Progenitor cell of endocrine pancreas (in vitro differentiated cells): ENCODE measurements at places on chromosomes 11 and 22.

DNA sequence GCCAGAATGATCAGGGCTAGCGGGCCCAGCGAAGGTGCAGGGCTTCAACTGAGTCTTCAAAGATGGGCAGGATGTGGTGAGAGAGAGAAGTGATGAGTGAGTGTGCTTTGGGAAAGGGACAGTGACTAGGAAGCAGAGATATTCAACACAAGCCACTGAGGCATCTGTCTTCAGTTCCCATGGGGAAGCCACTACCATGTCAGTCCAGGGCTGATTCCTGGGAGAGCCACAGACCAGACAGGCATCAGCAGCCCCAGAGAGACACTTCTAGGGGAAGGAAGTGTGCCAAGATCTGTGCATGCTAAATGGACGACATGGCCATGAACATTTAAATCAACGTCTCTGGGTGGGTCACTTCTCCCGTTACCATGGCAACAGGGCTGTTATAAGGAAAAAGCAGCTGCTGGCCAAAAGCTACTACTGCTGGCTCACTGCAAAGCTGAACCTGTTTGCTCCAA lies 28.5 kb downstream of the P4HA3 start:
- DNase-seq = no peak

DNA sequence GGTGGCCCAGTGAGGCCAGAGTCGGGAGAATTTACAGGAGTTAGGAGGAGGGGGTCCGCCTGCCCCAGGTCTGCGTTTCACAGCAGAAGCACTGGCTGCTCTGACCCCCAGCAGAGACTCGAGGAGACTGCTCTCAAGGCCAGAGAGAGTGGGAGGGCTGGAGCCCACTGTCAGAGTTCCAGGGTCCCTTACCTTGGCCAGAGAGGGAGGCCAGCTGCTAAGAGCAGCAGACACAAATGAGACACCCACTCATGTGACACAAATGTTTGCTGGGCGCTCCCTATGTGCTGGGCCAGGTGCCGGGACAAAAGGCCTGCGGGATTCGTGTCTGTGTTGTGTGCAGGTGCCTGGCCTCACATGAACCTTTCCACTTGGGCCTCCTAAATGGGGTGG lies 2.8 kb upstream of the TNFRSF13C start:
- DNase-seq = no peak

- no peak for DNase-seq
Observed at GRCh38 chr11:3224401-3225057, 5.9 kb upstream of the MRGPRG start.

GRCh38 chr11:342328-342727 lies 21.7 kb upstream of the IFITM3 start:
- no peak for DNase-seq

- no peak for DNase-seq
Observed at GRCh38 chr11:8352103-8352875, 88.6 kb upstream of the LMO1 start.

- DNase-seq = peak; percentile 67
Observed at GRCh38 chr22:46537225-46537945, at the start of gene CELSR1. Gene CELSR1, minus strand, starts transcription at chr22:46537620. Its CDS starts 450 bp downstream, at chr22:46537170.

- DNase-seq = no peak
Observed at GRCh38 chr11:13984616-13985450, 22.3 kb downstream of the SPON1 start.

- no peak for DNase-seq
Observed at GRCh38 chr11:78869293-78869692, 294.6 kb upstream of the NARS2 start.

DNA sequence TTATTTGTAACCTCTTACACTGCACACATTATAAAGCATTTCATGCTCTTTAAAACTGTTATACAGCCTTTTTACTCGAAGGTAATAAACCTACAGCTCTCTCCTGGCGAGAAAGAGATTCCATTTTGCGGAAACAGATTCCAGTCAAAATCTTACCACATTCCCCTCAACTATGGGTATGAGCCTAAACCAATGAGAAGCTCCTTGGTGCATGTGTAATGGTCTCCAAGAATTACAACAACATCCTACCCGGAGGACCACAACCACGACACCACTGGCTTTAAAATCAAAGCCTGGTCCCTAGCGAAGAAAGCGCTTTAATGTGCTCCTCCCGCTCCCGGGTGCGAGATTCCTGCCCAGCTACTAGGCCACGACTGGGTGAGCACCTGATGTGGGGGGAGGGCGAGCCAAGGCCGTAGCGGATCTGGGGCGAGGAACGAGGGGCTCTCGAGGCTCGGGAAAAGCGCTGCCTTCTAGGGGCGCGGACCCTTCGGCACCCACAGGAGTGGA lies 821 bp downstream of the CELF1 start:
- DNase-seq = no peak

DNA sequence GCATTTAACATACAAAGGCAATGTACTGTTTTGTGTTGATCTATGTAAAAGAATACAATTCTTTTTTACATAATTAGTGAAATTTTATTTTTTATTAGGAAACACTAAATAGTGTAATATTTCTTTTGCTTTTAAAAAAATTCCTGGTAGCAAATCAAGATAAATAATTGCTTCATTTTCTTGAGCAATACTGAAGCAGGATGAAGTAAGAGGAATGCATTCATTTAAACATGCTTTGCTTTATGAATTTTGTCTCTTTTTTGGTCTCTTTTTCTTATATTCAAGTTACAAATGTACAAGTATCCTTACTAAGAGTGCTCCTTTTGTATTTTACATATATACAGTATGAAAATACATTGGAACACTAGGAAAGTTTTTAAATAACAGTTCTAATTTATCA lies 144.4 kb upstream of the TEAD1 start:
- no peak for DNase-seq

- no peak for DNase-seq
Observed at GRCh38 chr11:133034929-133035328, 497.4 kb downstream of the OPCML start.

DNA sequence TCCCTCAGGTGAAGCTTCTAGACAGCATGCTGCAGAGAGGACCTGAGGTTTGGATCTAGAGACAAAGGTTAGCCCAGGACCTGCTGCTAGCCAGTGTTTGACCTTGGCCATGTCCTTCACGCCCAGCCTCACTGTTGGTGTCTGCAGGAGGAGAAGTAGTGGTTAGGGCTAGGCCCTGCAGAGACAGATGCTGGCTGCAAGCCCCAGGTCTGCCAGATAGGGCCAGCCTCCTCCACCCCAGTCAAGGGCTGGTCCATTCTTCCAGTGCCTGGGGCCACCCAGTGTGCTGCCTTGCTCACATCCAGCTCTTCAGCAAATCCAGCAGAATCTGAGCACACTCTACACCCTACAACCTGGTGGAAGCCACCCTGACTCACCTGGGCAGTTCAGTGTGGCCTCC lies 21.5 kb upstream of the MIEF1 start:
- DNase-seq = no peak

GRCh38 chr11:11301212-11301611 lies 51.8 kb downstream of the CSNK2A3 start:
- DNase-seq = no peak

- DNase-seq = no peak
Observed at GRCh38 chr11:10943968-10944367, 86.1 kb upstream of the ZBED5 start.

DNA sequence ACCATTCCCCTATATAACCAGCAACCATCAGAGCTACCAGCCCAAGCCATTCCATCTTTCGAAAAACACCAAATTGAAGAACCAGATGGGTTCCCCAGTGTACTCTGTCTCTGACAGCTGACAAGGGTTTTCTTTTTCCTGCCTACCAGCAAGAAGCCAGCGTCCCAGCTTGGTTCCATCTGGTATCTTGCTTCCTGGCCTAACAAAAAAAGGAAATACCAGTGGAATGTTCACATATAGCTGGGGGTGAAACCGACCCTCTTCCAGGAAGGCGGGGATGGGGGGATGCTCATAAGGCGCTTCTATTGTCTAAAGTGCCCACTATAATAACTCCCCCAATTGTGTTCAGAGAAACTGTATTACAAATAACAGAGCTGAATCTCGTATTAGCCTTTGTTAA lies 172.3 kb downstream of the LDLRAD3 start:
- no peak for DNase-seq

GRCh38 chr11:120335556-120335907 lies 681 bp upstream of the ARHGEF12 start:
- no peak for DNase-seq

GRCh38 chr11:1086171-1087102 lies 11.8 kb downstream of the MUC2 start:
- no peak for DNase-seq

DNA sequence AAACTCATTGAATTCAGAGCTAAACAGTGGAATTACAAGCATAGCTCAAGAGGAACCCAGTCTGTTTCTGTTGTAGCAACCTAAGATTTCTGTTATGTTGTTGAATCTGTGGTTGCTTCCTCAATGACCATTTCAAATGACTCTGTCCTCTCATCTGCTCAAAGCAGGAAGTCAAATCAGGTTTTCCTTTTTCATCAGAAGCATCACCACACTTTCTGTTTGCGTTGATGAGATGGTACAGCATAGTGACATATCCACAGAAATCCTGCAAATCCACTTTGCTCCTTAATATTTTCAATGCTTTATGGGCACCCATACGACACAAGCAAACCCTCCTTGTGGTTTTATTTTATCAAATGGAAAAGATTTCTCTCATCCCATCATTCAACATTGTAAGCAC lies 12.6 kb upstream of the UCP2 start:
- DNase-seq = no peak

DNA sequence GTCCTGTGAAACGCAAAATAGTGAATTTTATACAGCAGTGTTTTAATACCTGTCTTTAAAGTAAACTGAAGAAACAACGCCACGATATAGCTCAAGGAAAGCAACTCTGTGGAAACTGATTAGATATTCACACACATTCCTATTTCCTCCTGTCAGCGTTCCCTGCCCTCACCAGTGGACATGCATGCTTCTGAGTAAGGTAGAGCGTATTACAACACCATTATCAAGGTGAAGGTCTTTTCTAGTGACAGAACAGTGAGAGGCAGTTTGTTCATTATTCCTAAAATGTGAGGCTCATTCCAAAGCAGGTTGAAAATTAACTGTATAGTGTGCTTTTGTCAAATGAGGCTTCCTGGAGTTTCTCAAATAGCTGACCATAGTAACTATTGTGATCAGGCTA lies 153.1 kb downstream of the DDX10 start:
- no peak for DNase-seq

DNA sequence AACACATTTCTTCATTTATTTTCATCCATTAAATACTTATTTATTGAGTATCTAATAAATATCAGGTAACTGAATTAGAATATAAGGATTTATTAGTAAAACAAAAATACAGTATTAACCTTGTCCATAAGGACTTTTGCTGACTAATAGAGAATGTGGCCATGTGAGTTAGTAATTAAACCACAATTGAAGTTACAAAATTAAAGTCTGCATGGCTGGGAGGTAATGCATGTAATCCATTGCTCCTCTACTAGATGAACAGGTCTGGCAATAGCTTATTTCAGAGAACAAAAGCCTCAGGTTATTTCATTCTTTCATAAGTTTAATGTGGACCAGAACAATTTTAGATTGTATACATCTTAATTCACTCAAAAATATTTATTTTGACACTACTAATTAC lies 9.9 kb upstream of the CARD18 start:
- DNase-seq = no peak
